T-helper 9 cell (primary cell): ENCODE measurements at places on chromosomes 11 and 22.

GRCh38 chr22:35556666-35557065 lies 16.0 kb downstream of the RASD2 start:
- DNase-seq, result no peak

DNA sequence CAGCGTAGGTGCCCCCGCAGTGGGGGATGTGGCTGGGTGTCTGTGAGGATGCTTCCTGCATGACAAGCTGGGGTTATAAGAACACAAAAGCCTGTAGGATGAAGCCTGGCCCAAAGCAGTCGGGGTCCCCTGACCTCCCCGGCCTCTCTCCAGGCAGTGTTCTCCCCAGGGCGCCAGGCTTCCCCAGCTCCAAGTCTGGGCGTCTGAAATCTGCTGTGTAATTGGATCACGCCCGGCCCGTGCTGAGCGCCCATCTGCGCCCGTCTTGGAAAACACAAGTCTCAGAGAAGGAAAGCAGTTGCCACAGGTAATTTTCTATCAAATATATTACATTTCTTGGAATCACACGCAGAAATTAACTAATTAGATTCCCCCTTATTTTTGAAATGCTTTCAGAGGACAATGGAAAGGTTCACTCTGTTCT lies 233.3 kb downstream of the CTTN start:
- DNase-seq, result no peak

GRCh38 chr11:116406042-116406441 lies 366.7 kb downstream of the BUD13 start:
- DNase-seq, result no peak

- DNase-seq, result no peak
Measured at GRCh38 chr11:82757660-82758357, 24.1 kb upstream of the FAM181B start.

DNA sequence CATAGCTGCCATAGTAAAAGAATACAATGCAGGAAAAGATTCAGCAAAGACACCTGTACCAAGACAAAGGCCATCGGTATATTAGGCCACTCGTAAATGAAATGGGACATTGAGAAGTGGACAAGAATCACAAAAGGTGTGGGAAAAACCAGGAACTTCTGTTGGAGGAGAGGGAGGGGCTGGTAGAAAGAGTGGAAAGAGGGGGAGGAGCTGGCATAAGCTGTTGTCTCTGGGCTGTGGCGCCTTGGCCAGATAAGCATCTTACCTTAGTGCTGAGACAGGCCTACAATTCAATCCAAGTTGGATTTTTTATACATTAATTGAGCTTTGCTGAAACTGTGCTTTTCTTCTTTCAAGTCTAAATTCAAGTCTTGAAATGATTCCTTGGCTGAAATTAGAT lies 37.1 kb downstream of the ZNF202 start:
- no peak for DNase-seq

DNA sequence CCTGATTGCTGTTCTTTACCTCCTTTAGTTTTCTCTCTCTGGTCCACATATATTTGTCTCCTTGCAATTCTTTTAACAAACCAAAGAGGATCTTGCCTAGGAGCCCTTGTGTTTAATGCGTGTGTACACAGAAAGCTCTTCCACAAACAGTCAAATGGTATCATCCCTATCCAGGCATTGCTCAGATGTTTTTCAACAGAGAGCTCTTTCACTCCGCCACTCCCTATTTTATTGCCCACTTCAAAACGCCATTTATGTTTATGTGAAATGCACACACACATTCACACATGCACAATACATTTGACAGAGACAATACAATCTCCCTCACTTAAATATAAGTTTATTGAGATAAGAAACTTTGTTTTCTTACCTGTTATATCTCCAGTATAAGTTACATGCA lies 4.7 kb downstream of the OR5AP2 start:
- no peak for DNase-seq

- DNase-seq, result no peak
Measured at GRCh38 chr11:117313828-117314768, 2.0 kb downstream of the BACE1 start.

GRCh38 chr11:24944891-24945290 lies 448.0 kb downstream of the LUZP2 start:
- no peak for DNase-seq
